Tibial artery (tissue), 4 donors: ENCODE measurements at places on chromosomes 16 and 17.

- peak; percentile 24 for DNase-seq
These were observed 83.6 kb upstream of the NLRP1 start for GRCh38 chr17:5667871-5668270.

GRCh38 chr16:47732523-47733111, 271.5 kb downstream of the PHKB start:
- DNase-seq = no peak

GRCh38 chr16:280552-280951, at the start of gene ARHGDIG:
TSS of gene ARHGDIG (plus strand) at chr16:280591. CDS start at chr16:280681, 90 bp downstream.
- no peak for DNase-seq

- DNase-seq = no peak
These were observed 9.9 kb downstream of the CYGB start for GRCh38 chr17:76527430-76528111.

DNA sequence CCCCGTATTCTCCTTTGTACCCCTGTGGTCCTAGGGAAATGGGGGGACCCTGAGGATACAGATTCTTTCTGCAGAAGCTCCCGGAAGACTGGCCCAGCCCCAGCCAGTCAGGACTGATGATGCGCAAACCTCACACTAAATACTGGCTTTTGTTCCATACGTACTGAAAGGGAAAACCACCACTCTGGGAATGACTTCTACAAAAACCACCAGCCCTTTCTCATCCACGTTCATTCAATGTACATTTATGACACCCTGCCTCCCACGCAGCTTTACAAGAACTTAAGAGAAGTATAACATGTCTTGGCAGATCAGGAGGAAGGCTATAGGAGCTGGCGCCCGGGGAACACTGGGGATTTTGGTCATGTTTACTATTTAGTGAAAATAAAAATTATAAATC, 70.6 kb downstream of the MARCHF10 start:
- DNase-seq = no peak

GRCh38 chr17:66963521-66963908, 992 bp upstream of the CACNG4 start:
- no peak for DNase-seq

- DNase-seq = no peak
These were observed 6.6 kb downstream of the ABCA5 start for GRCh38 chr17:69320210-69320907.

GRCh38 chr17:43940630-43941029, 1.6 kb downstream of the PPY start:
- no peak for DNase-seq

GRCh38 chr17:61175298-61176142, 224.1 kb upstream of the TBX2 start:
- no peak for DNase-seq

DNA sequence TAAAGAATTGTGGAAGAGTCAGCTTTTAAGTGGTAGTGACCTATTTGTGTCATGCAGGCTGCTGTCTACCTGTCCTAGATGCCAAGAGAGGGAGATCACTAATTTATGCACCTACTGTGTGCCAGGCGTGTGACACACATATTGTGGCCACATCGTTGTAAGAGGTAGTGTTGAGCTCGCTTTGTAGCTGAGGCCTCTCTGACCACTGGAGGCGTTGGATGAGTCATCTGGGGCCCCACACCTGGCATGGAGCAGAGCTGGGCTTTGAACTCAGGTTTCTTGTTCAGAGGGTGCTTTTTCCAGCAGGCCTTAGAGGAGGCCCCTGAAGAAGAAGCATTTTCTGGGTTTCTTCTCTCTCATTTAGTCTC, 52.3 kb upstream of the LGALS9 start:
- no peak for DNase-seq

DNA sequence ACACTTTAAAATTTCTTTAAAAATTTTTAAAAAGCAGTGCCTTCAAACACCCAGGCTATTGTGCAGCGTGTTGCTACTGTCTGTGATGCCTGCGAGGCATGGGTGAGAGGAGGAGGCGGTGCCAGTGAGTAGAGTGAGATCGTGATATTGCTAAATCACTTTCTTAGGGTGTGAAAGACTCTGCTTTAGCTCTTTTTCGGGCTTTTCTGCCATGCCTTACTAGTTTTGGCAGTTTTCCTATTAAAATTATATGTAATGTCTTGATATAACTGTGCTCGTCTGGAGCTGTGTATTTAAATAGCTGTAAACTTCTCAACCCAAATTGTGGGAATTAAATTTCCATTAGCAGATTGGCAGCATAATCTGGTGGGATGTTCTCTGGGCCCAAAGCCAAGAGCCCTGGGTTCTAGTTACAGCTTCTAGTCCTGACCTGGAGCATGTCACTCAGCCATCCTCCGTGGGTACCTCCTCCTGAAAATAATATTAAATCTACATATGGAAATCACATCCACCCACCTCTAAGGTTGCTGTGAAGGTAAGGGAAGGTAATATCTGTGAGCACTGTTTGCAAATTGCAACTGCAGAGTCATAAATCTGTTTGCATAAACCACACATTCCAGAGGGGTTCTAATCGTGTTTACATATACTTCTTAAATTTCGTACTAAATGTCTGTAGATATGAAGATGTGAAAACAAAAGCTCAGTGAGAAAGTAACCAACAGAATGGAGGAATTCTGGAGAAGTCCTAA, 264.3 kb upstream of the CACNG5 start:
- DNase-seq = no peak

DNA sequence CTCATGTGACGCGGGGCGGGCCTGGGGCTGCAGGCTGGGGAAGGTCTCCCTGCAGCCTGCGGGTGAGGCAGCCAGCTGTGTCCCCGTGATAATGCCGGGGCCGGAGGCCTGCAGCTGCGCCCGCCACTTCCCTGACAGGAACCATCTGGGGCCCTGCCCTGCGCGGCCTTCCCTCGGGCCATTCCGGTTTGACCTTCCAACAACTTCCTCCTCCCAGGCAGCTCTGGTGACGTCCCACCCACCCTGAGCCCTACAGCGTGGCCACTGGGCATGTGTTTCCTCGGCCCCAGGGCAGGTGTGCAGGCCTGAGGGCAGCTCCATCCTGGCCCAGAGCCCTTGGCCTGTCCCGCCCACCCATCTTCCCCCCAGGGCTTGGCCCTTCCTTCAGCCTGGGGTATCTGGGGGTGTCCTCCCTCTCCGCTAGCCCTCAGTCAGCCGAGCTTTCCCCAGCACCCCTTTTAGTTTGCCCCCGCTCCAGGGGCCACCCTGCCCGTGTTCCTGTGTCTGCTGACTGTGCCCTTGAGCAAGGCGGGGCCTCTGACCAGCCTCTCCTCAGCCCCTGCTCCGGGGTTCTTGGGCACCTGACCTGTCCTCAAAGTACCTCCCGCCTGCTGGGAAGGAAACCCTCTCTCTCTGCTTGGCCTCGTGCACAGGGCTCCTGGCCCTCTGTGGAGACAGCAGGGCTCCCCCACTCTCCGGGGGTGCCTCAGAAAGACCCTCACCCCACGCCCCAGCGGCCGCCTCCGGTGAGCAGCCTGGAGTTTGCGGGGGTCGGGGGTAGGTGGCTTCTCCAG, at the start of gene CBFA2T3:
TSS of gene CBFA2T3 (minus strand) at position 190 of the 794 bp plus-strand sequence. CDS start 400 bp downstream, outside the sequence.
- DNase-seq = peak; percentile 67

DNA sequence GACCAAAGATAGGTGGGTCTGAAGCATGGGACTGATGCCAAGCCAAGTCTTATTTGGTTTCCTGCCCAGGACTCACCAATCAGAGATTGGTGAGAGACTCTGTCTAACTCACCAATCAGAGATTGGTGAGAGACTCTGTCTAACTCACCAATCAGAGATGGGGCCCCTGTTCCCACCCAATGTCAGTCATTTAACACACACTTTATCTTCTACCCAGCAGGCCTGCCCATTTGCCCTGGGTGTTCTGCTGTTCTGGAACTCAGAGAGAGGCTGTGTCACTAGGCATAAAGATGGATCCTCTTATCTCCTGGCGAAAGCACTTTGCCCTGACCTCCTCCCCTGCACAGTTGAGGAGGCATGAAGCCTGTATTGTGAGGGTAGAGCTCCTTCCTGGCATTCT, 5.4 kb upstream of the RHOT1 start:
- peak; percentile 15 for DNase-seq

DNA sequence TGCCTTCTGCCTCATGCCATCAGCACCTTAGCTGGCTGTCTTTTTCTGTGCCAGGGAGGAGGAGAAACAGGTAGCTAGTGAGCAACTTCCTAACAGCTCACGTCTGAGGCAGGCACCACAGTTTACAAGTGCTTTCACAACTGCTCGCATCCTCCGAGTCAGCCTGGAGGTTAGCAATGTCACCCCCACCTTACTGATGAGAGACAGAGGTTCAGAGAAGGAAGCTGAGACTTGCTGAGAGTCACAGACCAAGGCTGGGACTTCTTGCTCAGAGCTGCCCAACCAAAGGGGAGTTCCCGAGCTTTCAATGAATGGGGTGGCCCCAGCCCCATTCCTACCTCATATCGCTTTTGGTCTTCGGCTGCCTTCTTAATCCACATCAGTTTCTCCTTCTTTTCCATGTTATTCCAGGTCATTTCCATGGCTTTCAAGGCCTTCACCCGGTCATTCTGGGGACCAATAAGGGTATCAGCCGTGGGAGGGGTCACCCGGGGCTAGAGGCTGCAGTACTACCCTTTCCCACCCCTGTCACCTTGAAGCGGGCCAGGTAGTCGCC, 9.6 kb downstream of the UBTF start:
- DNase-seq = no peak

DNA sequence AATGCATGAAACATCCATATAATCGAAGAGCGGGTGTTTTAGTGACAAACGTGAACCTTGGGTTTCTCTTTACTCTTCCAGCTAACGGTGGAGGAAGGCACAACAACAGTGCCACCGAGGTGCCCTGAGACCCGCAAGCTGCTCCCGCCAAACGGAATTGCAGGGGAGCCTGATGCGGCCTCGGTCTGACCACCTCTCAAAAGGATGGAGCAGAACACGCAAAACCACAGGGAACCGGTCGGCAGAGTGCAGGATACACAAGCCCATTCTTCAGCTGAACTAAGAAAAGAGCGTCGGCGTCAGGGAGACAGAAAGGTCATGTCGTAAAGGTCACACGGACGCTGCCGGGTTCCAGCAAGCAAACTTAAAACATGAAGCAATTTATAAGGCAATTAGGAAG, 109.5 kb upstream of the ZNF750 start:
- DNase-seq = peak; percentile 12

DNA sequence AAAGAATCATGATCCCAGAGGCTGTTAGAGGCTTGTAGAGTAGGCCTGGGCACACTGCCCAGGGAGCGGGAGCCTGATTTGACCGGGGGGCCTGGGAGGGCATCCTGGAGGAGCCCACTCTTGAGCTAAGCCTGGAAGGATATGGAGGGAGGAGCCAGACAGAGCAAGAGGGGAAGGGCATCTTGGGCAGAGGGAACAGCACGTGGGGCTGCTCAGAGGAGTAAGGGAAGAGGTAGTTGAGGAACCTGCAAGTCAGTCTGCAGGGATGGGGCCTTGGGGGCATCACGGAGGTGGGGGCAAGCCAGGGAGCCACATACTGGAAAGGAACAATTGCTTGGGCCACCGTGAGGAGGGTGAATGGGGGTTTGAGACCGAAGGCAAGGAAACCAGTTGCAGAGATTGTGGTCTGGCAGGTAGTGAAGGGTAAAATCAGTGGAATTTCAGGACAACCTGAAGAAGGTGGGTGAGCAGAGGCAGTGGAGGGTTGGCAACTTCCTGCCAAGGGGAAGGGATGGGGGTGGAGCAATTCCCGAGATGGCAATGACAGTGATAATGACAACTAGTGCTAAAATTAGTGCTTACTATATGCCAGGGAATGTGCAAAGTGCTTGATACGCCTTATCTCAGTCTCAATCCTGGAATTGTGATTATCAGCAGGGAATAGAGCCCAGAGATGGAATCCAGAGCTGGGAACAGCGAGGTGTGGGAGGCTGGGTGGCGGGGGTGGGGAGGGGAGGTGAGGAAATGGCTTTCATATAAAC, 9.7 kb upstream of the RAI1 start:
- no peak for DNase-seq

DNA sequence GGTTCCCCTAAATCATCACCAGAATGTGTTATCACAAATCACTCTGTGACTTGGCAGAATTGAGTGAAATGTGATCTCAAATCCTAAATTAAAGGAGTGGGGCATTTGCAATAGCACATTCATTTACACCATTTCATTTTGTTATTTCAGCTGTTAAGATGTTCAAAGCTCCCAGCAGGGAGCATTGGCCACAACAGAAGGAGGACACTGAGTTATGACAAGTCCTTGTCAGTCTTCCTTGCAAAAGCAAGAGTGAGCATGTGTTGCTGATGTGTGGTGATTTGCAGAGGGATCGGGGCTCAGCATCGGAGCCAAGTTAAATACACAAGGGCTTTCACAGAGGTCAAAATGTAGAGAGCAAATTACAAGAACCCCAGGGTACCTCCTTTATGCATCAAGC, 372.2 kb upstream of the CDH5 start:
- no peak for DNase-seq

GRCh38 chr17:30173649-30174048, 57.0 kb downstream of the NSRP1 start:
- DNase-seq = no peak

GRCh38 chr17:59695945-59696681, 11.1 kb downstream of the PTRH2 start:
- DNase-seq = no peak

- DNase-seq = no peak
These were observed 128.9 kb downstream of the CCT6B start for GRCh38 chr17:34832376-34832775.

GRCh38 chr16:53999841-54000240, 286.7 kb downstream of the IRX3 start:
- no peak for DNase-seq

- no peak for DNase-seq
These were observed 111.8 kb downstream of the N4BP1 start for GRCh38 chr16:48497932-48498768.

GRCh38 chr17:6461792-6462524, 17.7 kb downstream of the PIMREG start:
- DNase-seq = no peak

DNA sequence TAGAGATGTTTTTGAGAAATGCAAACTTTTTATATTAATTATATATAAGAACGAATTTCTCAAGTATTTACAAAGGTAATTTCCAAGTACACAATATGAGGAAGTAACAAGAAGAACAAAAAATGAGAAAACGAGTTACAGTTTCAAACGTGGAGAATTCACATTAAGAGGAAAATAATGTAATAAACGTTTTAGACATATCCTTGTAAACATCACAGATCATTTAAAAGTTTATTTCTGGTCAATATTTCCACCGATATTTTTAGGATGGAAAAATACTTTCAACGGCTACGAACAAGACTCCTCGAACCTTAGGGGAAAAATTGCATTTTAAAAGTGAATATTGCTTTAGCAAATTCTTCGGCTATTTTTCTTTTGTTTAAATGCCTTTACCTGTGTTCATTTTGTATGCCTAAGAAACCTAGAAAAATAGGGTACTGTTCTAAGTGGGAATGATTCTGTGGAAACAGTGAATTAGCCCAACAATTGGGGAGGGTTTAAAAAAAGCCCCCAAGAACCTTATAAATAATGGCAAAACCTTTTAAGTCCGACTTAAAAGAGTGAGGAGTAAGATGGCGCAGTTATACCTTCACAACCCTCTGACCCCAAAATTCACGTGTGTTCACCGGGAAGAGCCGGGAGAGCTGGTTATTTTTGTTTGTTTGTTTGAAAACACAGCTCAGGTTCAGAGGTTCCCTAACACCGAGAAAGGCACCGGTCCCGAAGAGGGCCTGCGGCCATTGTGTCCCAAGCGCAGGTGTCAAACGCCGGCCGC, 3.3 kb downstream of the HNF1B start:
- no peak for DNase-seq
